Caki2 (cell line): ENCODE measurements at places on chromosomes 3 and 15.

- DNase-seq = no peak
Measured at GRCh38 chr3:5059782-5060181, 62.3 kb upstream of the ARL8B start.

- no peak for DNase-seq
Measured at GRCh38 chr3:163605915-163606314, 1472.4 kb downstream of the SI start.

- no peak for DNase-seq
Measured at GRCh38 chr3:144942093-144942837, 970.6 kb downstream of the DIPK2A start.

DNA sequence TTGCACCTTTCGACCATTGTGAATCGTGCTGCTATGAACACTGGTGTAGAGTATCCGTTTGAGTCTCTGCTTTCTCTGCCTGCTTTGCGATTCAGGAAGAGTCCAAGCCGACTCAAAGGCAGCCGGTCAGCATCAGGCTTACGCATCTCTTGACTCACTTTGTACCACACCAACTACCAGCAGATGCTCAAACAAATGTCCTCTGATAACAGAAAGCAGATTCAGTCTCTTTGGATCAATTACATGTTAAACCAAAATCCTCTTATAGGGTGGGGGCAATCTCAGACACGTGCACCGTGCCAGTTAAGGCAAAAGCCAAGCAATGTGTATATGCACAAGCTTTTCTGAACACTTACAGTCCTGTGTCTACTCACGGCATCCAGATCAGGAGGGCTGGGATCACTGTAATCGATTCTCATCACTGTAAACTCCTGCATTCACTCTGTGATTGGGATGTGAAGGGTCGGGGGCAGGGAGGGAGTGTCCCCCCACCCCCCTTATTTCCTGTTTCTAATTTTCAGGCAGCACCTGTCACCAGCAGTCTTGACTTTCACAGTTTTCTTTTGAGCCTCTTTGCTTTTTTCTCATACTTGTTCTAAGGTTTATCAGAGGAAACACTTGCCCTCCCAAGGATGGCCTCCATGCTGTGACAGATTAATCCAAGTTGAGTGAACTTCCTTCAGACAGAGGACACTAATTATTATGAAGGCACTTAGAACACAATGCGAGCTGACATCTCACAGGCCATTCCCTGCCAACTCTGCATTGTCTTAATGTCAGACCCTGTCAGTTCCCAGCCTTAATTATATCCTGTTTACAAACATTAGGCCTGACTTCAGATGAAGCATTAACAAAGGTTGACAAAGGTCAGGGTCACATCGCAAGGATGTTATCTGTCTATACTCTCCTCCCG, 153.5 kb downstream of the MECOM start:
- DNase-seq = no peak
